ENCODE measurements at places on chromosomes 2 and 18.

- DNase-seq = no peak
These were observed 649.8 kb upstream of the FSHR start for GRCh38 chr2:49804111-49804510.

DNA sequence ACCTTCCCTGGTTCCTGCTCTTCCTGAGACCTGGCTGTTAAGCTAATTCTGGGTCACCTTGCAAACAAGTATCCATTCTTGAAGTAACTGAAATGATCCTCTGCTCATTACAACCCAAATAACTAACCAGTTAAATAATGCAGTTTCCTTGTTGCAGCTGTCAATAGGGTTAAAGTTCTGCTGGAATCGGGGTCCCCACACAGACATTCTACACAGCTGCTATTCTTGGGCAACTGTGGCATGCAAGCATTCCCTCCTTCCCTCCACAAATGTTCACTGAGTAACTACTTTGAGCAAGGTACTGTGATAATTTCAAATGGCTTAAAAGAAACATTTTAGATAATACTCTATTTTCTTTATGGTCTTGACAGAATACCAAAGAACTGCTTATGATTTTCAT, 17.1 kb downstream of the RBKS start:
- no peak for DNase-seq

DNA sequence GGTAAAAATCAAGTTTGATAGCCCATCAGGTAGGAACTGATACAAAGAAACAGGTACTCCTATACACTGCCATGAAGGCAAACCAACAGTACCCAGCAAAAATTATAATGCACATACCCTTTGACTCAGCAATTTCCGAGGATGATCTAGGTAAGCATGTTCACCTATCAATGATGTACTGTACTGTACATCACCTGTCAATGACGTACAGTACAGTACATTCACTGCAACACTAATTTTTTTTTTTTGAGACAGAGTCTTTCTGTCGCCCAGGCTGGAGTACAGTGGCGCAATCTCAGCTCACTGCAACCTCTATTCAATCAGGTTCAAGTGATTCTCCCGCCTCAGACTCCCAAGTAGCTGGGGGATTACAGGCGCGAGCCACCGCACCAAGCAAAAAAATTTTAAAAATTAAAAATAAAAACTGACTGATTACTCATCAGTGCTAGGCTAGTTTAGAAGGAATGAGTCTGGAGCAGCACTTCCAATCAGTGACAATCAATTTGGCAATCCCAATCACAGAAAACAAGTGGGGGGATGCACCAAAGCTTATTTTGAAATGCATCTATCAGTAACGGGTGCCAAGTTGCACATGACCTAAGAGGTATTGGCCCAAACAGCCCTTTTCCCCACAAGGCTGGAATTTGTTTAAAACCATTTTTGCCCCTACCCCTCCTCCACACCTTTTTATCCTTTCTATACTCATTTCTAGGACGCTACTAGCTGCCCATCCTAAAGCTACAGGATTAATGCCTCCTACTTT, 8.2 kb downstream of the SRSF7 start:
- DNase-seq = no peak

GRCh38 chr2:23566241-23567142, 181.5 kb downstream of the KLHL29 start:
- no peak for DNase-seq

- DNase-seq = no peak
These were observed 103.9 kb upstream of the DCC start for GRCh38 chr18:52236131-52236530.

DNA sequence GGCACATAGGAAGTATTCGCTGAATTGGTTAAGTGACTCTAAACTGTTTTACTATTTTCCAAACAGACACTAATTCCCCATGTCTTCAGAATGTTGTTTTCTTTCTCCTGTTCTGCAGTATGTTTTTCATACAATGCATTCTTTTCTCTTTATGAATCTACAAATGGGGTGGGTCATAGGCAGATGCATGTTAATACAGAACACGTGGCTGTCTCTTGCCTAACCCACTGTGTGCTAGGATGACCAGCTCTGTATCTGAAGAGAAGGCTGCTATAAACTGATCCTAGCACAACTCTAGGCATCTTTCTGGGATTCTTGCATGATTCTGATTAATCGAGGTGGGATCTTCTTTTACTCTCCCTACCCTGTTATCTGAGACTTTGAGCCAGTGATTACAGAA, 826.0 kb downstream of the PLCL1 start:
- DNase-seq = no peak

GRCh38 chr2:136052369-136053362, 65.3 kb downstream of the CXCR4 start:
- DNase-seq = no peak

- DNase-seq = no peak
These were observed 73.6 kb downstream of the ZNF521 start for GRCh38 chr18:25278394-25278793.

DNA sequence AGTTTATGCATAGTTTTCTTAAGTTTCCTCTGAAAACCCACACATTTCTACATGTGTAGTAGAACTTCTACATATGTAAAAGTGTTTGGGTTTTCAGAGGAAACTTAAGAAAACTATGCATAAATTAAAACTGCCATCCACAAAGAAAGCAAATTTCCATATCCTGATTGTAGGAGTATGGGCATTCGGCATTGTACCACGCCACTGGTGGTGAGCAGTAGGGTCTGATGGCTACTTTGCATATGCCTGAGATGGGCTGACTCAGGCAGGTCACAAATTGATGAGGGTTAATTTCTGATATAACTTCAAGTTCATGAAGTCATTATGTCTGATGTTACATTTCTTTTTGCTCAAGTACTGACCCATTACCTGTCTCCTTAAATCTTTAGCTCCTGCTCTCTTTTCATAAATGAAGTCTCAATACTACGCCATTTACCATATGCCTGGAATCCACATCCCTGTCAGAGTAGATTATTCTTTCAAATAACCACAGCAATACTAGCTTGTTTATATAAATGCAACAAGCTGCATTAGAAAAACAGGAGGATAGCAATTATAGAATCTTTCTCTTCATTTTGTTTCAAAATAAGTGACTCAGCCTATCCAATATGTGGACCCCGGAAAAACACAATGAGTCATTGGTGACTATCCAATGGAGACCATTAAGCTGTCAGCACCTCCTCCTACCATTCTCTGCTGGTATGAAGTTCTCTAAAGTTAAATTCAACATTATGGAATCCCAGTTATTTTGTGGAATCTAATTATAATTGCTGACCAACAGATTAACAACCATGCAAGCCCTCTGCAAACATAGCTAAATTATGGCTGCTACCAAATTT, 355.2 kb upstream of the UBE2E3 start:
- no peak for DNase-seq

GRCh38 chr2:107374249-107374648, 452.4 kb upstream of the RGPD4 start:
- no peak for DNase-seq

GRCh38 chr2:204174034-204174433, 237.5 kb downstream of the ICOS start:
- DNase-seq = no peak

DNA sequence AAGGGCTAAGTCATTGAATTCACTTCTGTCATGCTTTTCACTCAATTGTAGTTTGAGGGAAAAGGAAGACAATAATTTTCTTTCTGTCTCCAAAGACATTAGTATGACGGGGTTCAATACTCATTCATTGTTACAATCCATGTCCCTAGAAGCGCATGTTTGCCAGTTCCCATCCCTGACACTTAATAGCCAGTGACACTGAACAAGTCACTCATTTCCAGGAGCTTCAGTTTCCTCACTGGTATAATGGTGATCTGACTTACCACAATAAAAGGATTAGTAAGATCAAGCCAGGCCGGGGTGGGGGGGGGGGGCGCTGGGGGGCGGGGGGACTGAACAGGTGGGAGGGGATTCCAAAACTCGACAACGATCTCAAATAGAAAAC, 144.8 kb upstream of the MAP3K20 start:
- DNase-seq = no peak

DNA sequence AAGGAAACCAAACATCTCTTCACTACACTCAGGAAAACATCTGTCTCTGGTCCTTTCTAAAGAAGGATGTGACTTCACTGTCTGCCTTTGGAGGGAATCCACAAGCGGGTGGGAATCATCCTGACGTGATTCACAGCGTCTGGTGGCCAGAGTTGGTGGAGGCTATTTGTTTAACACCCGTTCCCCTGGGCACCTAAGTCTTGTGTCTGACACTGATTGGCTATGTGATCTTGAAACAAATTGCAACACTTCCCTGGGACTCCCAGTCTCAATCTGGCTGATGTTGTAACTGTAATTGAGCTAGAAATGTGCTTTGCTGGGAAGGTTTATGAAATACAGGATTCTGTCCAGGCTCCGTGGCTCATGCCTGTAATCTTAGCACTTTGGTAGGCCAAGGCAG, 28.8 kb upstream of the SIX3 start:
- no peak for DNase-seq

GRCh38 chr2:20623741-20624155, 27.1 kb downstream of the HS1BP3 start:
- no peak for DNase-seq

DNA sequence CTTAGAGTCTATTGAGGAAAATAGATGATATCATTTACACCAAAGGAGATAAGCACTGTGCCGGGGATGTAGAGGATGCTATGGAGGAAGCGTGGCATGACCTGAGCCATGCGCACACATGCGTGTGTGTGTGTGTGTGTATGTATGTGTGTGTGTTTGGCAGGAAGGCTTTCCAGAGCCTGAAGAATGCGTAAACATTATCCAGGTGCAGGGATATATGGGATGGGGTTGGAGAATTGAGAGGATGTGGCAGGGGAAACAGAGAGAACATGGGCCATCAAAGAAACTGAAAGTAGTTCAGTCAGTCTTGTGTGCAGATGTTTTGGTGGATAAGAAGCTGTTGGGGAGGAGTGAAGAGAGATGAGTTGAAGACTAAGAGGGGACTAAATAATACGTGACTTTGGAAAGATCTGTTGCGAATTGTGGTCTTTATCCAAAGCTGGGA, 9.3 kb upstream of the STAT1 start:
- no peak for DNase-seq

- DNase-seq = no peak
These were observed 58.7 kb downstream of the AFTPH start for GRCh38 chr2:64582774-64583340.

DNA sequence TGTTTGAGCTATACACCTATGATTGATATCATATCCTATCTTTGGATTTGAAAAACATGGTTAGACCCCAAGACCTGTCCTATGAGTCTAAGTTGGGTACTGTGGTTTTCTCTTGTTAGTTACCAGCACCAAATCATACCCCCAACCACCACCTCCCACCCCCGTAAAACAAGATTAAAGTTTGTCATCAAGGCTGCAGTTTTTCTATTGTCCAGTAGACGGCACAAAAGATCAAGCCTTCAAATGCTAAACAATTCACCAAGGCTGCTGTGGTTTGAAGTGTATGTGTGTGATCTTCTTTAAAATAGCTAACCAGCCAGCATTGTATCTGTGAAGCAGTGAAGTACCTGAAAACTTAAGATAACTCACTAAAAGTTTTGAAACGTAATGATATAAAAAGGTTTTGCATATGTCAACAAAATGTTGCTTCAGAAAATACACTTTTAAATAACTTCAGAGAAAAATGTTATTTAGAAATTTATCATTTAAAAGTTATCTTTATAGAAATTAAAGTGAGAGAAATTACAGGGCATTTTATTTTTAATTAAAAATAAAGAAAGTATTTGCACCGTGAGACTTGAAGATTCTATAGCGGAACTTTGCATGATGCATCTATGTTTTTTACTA, 5.8 kb upstream of the MEIS1 start:
- no peak for DNase-seq

DNA sequence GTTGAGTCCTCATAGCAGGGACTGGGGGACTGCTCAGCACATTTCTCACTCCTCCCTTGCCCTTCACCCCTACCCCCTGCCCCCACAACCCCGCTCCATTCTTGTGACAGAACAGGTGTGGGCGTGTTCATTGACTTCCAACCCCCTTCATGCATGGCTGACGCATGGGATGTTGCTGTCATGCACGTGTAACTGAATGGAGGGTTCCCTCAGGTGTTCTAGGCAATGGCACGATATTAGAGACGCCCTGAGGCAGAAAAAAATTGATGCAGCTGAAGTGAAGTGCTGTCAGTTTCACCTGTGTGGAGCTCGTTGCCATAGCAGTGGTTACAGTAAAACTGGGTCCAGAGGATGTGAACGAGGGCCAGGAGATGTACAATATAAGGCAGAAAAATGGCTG, 6.5 kb upstream of the THOC1 start:
- no peak for DNase-seq

DNA sequence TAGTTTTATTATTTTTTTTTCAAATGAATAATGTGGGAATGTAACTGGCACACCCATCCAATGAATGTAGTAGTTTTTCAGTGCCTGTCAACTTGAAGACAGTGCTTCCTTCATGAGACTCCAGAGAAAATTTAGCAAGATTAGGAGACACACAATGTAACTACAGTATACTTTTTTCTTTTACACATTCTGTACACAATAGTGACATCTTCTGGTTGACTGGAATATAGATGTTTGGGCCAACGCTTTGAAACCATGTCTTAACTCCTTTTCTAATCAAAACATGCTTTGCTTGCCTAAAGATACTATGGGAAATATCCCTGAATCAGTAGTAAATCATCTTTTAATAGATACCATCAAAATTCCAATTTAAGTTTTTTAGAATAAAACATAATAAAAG, 229.5 kb upstream of the ZC3H15 start:
- no peak for DNase-seq

DNA sequence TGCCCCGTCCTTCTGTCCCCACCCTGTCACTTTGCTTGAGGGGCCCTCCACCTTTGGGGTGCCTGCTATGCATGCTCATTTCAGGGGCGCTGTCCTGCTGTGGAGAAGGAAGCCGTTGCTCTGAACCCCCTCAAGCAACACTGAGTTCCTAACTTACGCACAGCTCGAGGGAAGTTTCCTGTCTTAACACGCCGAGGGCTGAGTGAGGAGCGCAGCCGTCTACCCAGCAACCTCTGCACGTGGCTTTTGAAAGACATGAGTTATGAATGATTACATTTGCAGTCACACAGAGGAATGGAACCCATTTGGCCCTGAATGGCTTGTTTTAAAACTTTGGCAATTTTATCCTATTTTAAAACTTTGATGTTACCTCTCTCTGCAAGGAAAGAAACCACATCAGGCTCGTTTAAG, 14.0 kb downstream of the RAMP1 start:
- no peak for DNase-seq

- no peak for DNase-seq
These were observed 193.5 kb downstream of the PPP1R1C start for GRCh38 chr2:182179176-182179575.

DNA sequence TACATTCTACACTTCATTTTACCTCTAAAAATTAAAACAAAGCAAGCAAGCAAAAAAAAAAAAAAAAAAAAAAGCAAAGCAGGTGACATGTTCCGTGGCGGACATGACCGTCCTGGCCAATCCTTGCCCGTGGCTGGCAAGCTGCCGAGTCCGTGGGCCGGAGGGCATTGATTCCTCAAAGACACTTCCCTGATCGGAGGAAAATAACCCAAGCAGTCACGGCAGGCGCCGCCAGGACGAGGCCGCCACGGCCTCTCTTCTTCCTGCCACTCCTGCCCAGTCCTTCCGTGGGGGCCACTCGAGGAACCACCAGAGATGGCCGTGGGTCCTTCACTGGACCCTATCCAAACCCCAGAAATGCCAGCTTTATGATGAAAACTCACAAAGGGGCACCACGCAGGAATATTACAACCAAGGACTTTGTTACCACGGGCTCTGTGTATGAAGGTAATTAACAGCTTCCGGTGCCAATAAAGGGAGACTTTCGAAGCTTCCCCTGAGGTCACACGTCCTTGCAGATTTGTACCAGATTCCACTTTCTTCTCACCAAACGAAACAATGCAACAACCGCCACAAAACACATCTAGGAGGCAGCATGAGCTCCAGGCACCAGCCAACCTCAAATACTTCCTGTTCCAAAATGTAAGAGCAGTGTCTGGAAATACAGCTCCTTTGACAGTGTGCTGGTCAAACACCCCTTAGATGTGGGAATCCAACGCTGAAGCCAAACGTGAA, 170.3 kb downstream of the HDAC4 start:
- DNase-seq = no peak

All from amygdala (tissue), 56 donors.